ENCODE measurements at places on chromosomes 7 and 10. TPM values are rescaled to one million over a fixed set of nuclear protein-coding genes. Genes with fewer than 3 reads are reported as not detected.

Gene UTF1
- total RNA-seq: not detected

- DNase-seq: no peak
These were observed 809.5 kb upstream of the CELF2 start for GRCh38 chr10:10208196-10208595.

DNA sequence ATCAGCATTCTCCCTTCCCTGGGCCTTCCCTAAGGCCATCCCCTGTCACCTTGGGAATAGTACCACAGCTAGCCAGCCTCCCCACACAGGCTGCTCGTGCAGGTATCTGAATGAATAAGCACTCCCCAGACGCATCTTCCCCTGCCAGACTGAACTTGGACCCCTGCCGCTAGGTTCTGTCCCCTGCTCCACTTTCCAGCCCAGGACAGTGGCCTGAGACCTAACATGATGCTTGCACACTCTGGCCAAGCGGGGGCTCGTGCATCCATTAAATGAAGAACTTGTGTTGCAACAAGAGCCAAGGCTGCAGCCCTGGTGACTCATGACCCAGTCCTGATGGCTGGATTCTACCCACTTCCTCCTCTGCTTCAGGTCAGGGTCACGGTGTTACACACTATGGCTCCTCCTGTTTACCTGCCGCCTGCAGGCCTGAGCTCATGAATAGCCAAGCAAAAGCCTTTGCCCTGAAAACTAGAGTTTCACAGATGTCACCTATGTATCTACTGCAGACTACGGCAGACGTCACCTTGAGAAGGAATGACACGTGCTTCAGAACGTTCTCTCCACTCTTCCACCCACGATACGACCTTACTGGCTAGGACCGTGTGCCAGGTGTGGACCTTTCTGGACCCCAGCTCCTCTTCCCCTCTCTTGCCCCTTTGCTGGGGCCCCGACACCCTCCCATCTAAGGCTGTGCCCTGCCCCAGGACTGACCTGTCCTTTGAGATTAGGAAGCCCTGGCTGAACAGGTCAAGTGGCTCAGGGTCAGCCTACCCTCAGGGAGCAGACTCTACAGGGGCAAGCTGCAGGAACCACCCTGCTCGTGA is 6.5 kb downstream of the ASB13 start:
- DNase-seq: no peak

Gene TIAL1
- total RNA-seq: 92.9 TPM

- no peak for DNase-seq
These were observed 100.4 kb upstream of the DNAJC1 start for GRCh38 chr10:22103701-22104470.

Gene SUN1
- total RNA-seq: 171 TPM

Gene GNGT1
- total RNA-seq: not detected

DNA sequence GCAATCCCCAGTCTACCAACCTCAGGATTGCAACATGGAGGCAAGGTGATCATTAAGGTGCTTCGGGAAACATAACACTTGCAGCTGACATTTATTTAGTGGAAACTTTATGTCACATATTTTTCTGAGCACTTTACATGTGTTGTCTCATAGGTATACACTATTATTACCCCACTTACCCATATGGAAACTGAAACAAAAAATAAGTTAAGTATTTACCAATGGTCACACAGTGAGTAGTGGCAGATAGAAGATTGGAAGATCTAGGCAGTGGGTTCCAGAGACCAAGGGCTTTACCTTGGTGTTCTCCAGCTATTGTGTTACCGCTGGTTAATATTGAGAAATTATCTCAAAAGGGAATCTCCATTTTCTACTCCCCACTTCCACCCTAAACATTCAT is 1279.1 kb upstream of the SORCS1 start:
- no peak for DNase-seq

DNA sequence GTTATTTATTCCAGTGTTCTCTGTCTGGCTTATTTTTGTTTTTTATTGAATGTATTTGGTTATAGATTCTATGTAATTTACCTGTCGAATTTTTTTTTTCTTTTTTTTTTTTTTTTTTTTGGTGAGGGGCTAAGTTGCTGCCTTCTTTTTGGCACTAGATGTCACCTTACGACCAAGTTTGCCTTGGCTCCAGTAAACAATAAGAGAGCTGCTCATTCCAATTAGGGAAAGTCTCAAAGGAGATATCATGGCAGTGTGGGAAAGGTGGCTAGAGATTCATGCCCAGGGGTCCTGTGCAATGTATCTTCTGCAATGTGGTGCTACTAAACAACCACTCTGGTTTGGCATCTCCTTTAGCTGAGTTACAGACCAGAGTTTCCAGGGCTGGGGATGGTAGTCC is 84.0 kb downstream of the PTPN20 start:
- no peak for DNase-seq

Gene FGFBP3
- 3.7 TPM for total RNA-seq

DNA sequence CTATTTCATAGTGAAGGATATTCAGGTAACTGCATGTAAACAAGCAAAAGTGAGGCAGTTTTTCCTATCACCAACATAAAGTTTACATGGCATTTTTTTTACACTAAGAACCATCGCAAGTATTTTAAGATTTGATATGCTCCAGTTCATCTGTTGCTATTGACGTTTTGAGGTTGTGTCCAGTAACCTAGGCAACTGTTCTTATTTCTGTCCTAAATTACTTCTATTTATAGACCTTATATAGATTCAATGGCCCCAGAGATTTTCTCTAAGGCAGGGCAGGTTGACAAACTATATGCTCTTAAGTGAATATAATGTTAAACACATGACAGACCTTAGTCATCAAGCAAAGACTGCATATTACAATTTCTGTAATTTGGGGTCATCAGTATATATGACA is 830.2 kb upstream of the LRRTM3 start:
- no peak for DNase-seq

Gene TMEM130
- 284 TPM for total RNA-seq

Gene PTER
- 1.5 TPM for total RNA-seq

DNA sequence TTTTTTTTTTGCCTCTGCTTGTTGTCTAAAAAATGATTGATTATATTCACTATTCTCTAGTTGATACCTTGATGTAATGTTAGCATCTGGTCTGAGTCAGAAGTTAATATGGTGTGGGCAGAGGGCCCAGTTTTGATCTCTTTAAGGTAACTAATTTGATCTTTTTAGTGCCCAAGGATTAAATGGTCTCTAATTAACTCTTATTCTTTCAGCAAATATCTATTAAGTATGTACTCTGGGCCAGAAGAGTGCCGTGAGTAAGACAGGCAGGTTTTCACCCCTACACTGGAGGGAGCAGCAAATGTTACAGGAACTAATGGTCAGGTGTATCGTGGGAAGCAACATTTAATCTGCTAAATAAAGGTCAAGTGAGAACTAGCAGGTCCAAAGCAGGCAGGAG is 144.6 kb upstream of the COL1A2 start:
- DNase-seq: no peak

DNA sequence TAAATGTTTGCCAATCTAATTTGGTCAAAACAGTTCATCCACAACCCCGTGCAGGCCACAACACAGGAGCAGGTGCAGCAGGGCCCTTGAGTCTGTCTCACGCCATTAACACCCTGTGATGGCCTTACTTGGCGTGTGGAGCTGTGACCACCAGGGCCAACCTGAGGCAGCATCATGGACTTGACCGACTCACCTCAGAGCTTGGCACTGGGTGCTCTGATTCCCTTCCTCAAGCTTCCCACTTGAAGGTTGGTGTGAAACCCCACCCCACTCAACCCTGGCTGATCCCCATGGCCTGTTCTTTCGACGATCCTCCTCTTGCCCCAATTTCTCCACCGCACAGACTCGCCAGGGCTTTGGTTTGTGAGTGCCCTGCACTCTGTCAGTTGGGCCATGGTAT is 623.1 kb downstream of the PTPRN2 start:
- no peak for DNase-seq

Gene MMD2
- 15.6 TPM for total RNA-seq

Gene MAT1A
- 0.11 TPM for total RNA-seq

Gene FAM25C
- not detected for total RNA-seq

DNA sequence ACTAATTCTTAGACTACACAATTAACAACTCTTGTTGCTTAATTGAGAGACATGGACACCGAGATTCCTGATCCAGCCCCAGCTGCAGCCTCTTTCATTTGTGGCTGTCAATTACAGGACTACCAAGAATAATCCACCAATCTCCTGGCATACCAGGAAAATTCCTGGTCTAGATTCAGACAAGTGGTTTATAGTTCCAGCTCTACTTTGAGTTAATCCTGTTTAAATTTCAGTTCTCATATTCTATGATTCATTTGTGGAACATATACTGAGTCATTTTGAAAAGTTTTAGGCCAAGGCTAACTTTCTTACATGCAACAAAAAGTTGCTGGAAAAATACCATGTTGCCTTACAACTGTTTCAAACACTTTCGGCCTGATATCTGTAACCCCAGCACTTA is 253.5 kb downstream of the MAGI2 start:
- no peak for DNase-seq

DNA sequence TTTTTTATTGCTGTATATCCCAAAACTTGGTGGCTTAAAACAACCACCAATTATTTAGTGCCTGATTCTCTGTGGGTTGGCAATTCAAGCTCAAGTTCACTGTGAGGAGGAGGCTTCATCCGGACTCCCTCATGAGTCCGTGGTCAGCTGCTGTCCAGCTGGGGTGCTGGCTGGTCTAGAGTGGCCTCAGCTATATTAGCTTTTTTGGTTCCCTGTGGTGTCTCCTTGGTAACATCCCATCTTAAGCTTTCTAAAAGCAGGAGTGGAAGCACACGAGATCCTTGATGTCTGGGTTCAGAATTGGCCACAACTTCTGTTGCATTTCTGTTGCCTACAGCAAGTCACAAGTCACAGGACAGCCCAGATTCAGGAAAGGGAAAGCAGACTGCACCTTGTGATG is 536.5 kb upstream of the FZD8 start:
- DNase-seq: no peak

Gene ZNF862
- 38.8 TPM for total RNA-seq

DNA sequence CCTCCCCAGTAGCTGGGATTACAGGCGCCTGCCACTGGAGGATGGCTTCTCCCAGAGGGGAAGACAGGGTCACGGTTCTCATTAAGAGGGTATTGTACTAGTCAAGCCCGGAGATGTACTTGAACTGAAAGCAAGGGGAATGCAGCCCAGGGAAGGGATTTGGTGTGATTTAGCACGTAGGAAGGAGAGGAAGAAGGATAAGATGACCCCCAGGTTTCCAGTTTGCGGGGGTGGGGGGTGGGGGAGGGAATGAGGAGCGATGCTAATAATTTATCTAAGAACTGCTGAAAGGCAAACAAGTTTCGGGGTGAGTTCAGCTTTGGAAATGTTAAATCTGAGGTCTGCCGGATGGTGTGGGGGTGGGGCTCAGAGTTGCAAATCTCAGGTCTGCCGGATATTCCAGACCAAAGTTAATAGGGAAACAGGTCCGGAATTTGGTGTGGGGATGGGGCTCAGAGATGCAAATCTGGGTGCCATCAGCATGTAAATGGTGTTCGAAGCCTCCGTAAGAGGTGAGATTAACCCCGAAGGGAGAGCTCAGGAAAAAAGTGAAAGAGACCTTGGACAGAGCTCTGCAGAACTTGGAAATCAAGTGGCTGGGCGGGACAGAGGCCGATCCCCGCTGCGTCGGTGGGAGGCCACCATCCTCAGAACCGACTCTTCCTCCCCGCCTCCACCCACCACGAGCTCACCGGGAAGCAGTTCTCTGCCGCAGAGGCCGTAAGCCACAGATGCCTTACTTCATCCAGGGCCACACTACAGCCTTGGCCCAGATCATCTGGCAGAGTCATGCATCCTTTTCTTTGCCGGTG is 1.6 kb upstream of the SEPHS1 start:
- DNase-seq: no peak

- no peak for DNase-seq
These were observed 117.0 kb downstream of the ADCY1 start for GRCh38 chr7:45691155-45691656.

- DNase-seq: no peak
These were observed 332.1 kb upstream of the SORCS1 start for GRCh38 chr10:107496594-107496993.

- DNase-seq: no peak
These were observed 77.8 kb upstream of the KAT6B start for GRCh38 chr10:74748468-74749031.

Gene WIPF3
- 42.2 TPM for total RNA-seq

- DNase-seq: no peak
These were observed 273.6 kb downstream of the NEBL start for GRCh38 chr10:20623546-20623945.

Gene MARCHF5
- total RNA-seq: 37.0 TPM

DNA sequence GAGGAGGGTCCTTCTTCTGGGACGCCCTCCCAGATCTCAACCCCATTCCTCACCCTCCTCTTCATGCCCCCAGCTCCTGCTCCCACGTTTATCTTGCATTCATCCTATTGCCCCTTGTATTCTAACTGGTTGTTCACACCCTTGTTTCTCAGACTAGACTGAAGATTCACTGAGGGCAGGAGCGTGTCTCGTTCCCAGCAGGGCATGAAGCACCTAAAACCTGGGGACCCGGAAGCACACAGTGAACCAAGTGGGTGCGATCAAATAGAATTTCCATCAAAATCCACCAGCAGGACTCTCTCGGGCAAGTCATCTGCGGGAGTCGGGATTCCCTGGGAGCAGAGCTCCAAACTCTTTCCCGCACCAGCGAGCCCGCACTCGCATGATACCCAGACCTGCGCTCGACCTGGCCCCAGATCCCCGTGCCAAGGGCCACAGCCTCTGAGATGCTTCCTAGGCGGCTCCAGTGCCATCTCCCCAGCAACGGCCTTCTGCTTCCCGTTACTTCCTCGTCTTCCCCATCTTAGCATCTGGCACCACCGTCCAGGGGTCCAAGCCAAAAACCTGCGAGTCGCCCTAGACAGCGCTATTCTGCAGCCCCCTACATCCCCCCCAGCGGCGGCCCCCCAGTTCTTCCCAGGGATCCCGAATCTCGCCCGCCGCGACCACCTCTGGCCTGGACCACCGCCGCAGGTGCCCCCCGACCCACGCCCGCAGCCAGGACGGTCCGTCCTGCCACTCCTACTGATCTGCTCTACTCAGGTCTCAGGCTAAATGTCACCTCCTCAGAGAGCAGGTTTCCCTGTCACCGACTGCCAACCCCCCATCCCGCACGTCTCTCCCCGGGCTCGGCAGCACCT is 6.1 kb upstream of the GBX1 start:
- no peak for DNase-seq

- no peak for DNase-seq
These were observed 31.3 kb downstream of the LYZL2 start for GRCh38 chr10:30598105-30598776.

- no peak for DNase-seq
These were observed 39.0 kb downstream of the TFPI2 start for GRCh38 chr7:93851536-93851935.

DNA sequence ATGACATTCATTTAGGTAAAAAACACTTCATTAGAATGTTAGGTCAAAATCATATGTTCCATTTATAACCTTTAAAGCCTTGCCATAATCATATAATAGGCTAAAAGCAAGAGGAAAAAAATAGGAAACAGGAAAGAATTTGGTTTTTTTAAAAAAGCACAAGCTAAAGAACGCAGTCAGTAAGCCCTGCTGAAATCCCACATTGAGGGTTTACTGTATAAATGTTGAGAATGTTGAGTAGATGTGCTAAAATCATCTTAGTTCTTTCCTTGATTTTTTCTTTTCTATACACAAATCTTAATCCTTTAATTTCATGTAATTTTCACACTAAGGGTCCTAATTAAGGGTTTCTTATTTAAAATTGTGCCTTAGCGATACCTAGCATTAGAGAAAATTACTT is 133.0 kb downstream of the TSPAN12 start:
- DNase-seq: no peak
